Stimulated activated CD4-positive, alpha-beta T cell treated with anti-CD3 and anti-CD28 coated beads, TNF-alpha, amount 100 ng/mL, for 24 hours (primary cell): ENCODE measurements at places on chromosomes 2 and 18.

GRCh38 chr18:42517896-42518295 lies 562.9 kb downstream of the PIK3C3 start:
- DNase-seq, result no peak

GRCh38 chr2:36567711-36568408 lies 30.1 kb downstream of the FEZ2 start:
- DNase-seq, result no peak

- no peak for DNase-seq
Measured at GRCh38 chr2:11385847-11386246, 41.4 kb upstream of the ROCK2 start.

DNA sequence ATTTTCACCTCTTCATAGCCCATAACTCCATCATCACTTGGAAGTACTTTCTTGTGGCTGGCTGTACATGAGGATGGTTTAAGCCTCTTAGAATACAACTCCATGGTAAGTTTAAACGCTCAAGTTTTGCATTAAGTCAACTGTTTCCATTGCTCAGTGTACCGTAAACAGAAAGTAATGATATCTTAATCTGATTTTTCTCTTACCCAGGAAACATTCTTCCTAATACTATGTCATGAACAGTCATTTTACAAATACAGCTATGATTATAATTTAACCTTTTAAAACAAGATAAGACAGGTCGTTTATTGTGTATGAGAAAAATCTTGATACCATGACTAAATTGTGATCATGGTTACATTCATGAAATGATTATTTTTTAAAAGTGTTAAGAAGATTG lies 11.6 kb upstream of the DYNC2LI1 start:
- DNase-seq, result no peak

DNA sequence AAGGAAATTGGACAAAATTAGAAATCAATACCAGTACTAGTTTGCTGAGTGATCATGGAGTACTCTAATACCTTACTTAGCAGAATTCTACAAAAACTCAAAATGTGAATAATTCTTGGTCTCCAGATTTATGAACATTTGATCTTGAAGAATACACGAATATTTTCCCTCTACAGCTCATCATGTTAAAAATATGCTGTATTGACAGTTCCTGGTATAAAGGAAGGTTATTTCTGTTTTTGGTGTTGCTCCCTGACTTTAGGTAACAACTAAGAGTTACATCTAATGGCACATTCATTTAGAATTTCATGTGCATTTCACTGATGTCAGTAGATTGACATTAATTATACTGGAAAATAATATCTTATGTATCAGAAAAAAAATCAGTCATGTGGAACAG lies 479.2 kb upstream of the PKDCC start:
- DNase-seq, result no peak

GRCh38 chr18:71209944-71210343 lies 921.1 kb downstream of the SOCS6 start:
- no peak for DNase-seq

DNA sequence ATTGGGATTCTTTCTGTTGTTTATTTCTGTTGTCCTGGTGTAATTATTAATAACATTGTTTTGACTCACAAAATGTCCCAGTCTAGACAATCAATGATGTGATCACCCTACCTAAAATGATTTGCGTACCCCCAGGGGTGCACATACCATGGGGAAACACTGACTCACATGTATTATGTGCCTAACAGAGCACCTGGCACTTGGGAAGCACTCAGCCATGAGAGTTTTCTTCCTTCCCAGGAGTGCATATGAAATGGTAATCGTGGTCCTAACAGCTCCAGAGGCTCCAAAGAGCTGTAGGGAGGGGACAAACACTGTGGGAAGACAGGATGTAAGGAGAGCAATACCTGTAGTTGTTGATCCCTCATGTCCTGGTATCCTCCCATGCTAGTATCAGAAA lies 187.8 kb upstream of the ERBB4 start:
- no peak for DNase-seq

DNA sequence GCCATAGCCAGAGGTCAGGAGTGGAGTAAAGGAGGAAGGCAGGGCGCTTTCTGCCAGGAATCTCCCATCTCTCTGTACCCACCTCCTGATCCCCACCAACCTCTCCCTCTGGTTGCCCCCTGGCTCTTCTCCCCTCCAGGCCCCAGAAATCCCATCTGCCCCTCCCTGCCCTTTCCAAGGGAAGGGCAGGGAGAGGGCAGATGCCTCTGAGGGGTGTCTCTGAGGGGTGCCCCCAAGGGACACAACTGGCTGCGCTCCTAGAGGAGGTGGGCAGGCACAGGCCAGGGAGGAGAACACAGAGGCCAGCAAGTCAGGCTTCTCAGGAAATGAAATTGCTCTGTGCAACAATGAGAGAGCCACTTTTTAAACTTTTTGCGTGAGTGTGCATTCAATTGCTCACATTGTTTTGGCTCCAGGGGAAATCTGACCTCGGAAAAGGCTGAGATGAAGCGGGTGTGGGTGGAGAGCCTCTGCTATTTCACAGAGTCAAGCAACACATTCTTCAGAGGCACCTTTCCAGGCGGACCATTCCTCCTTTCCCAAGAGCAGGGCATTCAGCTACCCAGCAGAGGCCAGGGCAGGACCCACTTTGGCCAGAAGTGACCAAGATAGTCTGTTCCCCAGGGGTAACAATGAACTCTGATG lies 125.5 kb downstream of the SMAD7 start:
- DNase-seq, result no peak

- DNase-seq, result peak; percentile 61
Measured at GRCh38 chr2:237512774-237513466, 25.9 kb downstream of the MLPH start.

DNA sequence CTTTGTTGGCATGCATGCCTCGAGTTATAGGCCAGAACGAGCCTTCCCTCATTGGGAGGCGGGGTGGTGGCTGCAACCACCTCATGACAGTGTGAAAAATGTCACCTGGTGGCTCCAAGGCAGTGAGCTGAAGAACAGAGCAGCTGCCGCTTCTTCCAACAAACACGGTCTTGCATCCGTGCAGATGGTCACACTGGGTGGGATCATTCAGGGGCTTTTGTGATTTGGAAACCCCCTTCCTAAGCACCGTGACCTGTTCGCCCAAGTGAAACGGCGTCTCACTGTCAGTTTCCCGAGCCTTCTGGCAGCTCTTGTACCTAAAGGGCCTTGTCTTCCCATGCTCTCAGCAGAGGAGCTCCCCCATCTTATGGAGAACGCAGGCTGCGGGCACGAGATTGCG lies 159.7 kb downstream of the NAPG start:
- DNase-seq, result no peak

- DNase-seq, result no peak
Measured at GRCh38 chr2:191318729-191319078, 73.5 kb downstream of the MYO1B start.

DNA sequence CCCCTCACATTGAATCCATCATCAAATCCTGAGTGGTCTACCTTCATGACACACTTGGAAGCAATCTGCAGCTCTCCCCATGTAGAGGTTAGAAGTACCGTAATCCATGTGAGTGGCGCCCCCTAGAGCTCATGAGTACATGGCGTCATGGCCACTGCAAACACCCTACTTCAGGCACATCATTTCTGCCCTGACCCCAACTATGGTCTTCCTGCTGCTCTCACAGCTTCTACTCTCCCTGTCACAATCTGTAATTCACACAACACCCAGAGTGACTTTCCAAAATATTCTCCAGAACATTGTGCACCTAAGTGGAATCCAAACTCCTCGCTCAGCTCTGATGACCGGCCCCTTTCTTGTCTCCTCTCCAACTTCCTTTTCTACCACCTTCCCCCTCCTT lies 141.9 kb downstream of the ANKRD44 start:
- peak; percentile 38 for DNase-seq
